Heart right ventricle (tissue), 16 donors: ENCODE measurements at places on chromosomes 6 and 20.

- no peak for DNase-seq
These were observed 255.3 kb upstream of the GJE1 start for GRCh38 chr6:141877275-141877983.

DNA sequence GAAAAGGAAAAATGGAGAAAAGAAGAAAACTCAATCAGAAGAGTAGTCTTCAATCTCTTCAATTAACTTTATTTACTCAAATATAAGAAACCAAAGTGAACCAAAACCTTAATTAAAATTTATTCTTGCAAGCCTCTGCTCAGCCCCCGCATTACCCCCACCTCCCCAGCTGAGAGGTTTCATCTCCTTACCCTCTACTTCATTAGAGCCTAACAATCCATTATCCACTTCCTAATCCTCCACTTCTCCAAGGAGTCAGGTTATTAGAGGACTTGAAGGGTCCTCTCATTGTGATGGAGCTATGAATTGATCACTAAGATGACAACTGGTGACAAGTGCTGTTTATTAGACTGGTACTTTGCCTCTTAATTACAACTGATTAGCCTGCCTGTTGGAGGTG, 956.5 kb downstream of the TFAP2A start:
- no peak for DNase-seq

GRCh38 chr20:36342331-36343120, 36.4 kb downstream of the DLGAP4 start:
- no peak for DNase-seq

GRCh38 chr6:134936931-134937330, 13.0 kb downstream of the ALDH8A1 start:
- no peak for DNase-seq

DNA sequence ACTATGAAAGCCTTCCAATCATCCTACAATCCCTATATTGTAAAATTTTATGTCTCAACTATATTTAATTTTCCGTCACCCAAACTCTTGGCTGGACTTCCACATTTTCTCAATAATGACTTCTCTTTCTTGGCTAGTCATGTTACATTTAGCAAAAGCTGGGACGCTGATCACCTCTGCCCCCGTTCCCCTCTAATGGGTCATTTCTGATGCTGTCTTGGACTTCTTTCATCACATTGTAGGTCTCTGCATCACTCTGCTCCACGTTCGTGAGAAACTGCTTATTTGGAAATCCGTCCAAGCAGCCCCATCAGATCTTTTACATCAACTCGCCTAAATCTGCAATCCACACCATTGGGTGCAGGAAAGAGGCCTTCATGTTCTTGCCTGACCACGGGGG, 203.8 kb downstream of the MYLK4 start:
- no peak for DNase-seq

DNA sequence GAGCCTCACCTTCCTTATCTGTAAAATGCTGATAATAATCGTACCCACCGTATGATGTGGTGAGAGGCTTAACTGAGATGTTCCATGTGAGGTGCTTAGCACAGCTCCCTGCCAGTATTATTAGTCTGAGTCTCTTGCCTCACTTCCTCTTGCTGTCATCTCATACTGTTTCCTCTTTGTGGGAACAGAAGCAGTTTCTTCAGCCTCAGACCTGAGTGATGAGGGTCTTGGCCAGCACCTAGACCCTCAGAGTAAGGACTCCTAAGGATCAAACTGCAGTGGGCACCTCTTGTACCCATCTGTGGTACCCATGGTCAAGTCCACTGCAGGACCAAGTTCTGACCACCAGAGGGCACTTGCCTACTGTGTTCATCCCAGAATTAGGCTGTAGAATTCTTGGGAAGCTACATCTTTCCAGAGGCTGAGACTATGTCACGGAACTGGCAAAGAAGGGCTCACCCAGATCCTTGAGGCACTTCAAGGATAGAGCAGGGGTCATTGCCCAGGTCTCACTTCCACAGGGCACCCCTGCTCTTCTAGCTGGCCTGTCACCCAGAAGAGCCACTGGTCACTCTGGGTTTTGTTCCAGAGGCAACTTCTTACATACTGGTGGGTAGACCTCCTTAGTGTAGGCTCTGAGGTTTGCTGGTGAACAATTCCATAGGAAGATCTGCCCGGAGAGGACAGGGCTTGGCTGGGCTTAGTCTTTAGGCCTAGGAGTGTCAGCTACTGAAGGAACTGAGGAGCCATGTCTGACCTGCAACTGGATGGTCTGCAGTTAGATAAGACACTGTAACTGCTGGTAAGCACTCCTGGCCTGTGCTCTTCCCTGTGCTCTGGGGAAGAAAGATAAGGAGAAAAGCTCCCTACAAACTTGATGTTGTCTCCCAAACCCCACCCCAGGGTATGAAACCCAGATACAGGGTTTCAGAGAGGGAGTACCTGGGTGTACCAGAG, 20.6 kb upstream of the SGK2 start:
- DNase-seq: peak; percentile 61

GRCh38 chr20:51346686-51347485, 195.6 kb downstream of the NFATC2 start:
- DNase-seq: no peak

DNA sequence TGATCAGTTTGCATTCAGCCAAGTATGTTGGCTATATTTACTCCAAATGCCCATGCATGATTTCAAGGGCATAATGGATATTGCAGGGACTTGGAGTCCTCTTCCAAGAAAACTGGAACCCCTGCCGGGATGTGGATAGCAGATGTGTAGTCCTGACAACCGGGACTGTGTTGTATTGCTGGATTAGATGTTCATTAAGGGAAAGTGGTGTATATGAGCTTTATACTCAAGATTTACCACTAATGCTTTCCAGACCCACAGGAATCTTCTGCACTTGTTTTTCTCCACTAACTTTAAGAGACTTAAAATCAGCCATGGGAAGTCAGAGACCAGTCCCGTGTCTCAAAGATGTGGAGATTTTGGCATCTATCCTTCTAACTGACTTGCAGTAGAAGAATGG, 770.9 kb downstream of the HDGFL1 start:
- DNase-seq: no peak

DNA sequence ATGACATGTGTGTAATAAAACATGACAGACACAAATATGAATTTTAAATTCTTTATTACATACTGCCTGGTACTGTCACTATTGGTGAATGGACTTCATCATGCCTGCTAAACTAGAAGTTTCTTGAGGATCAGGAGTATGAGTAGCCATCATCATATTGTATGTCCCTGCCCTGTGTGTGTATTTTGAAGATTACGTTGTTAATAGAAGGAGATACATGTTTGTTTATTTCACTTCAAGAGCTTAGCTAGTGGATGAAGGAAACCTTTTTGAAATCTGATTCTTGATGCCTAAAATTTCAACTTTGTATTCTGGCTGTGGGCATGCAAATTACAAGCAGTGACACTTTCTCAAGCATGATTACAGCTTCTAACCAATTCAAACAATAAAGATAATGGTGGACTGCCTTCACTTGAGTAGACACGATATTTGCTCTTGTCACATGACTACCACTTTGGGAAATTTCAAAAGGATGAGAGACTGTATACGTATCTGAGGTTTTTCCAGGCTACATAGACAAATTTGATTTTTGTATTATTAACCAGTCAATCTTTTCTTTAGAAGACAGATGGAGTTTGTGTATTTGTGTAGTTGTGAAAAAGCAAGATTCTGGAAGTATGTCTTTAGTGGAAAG, 3.5 kb downstream of the TBPL1 start:
- DNase-seq: no peak

- no peak for DNase-seq
These were observed 10.9 kb upstream of the BCKDHB start for GRCh38 chr6:80095600-80095999.

- DNase-seq: no peak
These were observed 33.8 kb downstream of the CD40 start for GRCh38 chr20:46151936-46152335.

DNA sequence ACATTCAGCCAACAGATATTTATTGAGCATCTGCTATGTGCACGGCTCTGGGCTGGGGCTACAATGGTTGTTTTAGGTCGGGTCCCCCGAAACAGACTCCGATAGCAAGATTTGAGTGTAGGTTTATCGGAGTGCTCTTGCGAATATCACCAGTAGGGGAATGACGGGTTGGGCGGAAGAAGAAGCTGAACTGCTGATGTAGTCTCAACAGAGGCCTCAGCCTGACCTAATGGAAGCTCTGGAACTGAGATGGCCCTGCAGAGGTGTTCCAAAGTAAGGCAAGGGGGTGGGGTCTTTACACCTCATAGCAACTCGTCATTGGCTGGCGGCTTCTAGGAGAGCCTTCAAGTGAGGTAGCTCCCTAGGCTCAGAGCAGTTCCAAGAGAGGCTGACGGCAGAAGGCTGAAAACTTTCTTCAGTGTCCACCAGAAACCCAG, 1.1 kb downstream of the L3MBTL1 start:
- DNase-seq: no peak

DNA sequence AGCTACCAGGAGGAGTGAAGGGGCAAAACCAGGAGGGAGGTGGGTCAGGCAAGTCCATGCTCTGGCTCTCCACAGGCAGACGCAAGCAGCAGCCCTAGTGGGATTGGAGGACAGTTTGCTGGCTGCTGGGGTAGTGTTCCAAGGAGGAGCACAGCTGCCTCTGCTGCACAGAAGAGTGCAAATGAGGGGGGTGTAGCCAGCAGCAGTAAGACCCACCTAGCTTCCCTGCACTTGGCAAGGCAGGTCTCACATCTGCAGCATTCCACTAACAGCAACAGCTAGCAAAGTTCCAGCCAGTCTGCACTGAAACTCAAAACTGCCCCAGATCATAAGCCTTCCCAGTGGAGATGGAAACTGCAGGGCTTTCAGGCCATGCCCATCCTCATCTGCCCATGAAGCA, 405.0 kb downstream of the UTRN start:
- DNase-seq: no peak

- DNase-seq: no peak
These were observed 8.9 kb downstream of the GFOD1 start for GRCh38 chr6:13478525-13478966.

GRCh38 chr6:6640926-6641325, 52.4 kb downstream of the LY86 start:
- no peak for DNase-seq

DNA sequence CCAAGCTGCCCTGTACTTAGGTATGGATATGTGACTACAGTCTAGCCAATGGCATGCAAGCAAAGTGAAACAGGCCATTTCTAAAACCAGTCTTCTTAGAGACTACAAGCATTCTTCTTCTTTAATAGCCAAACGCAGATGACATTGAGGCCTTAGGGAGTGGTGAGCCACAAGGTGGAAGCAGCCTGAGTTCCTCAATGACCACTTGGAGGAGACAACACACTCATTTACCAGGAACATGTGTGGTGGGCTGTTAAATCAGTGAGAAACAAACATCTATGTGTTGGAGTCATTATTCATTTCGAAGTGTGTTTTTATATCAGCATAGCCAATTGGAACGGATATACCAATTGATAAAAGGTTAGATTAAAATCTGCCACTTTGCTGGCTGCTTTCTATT, 122.0 kb downstream of the GFRAL start:
- DNase-seq: no peak

DNA sequence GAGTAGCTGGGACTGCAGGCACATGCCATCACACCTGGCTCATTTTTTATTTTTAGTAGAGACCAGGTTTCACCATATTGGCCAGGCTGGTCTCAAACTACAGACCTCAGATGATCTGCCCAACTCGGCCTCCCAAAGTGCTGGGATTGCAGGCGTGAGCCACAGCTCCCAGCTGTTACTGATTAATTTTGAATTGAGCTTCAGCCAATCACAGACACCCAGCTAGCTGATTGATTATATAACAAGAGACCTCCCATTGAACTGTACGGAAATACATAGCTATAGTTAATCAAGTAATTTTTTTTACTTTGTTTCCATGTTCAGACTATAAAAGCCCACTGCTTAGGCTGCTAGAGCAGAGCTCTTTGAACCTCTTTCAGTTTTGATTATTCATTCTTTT, 31.6 kb downstream of the PKIB start:
- no peak for DNase-seq

GRCh38 chr20:24880356-24880755, 68.7 kb upstream of the CST7 start:
- no peak for DNase-seq

DNA sequence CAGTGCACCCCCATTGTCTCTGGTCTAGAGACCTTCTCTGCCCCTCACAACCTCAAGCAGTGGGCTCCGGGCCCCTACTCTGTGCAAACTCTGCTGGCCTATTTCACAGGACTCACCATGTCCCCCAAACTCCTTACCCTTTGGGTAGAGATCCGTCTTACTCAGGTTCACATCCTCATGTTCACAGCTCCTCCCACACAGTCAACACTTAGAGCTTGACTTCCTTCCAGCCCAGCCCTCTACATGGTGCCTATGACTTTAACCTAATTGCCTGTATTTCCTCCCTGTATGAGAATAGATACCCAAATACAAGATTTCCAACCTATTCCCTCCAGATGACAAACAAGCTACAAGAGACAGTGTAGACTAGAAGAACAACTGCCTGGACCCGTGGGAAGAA, 528.6 kb upstream of the JARID2 start:
- DNase-seq: no peak

DNA sequence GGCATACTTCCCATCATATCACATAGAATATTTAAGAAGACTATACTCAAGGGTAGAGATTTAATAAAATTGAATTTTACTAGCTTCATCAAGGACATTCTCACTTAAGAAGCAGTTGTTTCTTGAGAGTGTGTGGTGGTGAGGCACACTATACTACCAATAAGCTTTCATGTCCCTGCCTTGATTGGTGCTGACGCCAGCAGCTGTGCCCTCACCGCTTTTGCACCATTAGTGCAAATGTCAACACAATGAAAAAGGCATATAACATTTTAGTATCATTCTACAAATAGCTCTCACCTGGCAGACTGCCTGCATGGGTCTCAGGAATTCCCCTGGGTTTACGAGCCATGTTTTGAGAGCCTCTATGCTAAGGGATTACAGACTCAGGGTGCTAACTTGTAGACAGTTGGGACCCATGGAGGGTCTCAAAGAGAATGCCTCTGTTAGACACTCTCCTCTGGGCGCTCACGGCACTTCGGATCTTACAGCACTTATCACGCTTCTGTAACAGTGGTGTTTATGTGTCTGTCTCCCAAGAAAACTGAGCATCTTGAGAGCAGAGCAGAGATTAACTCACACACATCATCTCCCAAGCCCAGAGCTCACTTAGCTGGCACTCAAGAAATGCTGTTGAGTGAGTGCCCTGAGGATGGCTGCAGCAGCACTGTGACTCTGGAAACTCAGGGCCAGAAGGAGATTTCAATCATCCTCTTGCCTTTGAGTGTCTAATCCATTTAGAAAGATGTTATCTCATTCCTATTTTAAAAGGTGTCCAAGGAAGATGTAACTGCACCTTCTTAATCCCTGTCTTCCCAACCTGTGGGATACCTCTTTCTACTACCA, 143.3 kb upstream of the GPR6 start:
- DNase-seq: no peak

- no peak for DNase-seq
These were observed 421.8 kb upstream of the SLC35B3 start for GRCh38 chr6:8857160-8857559.

- no peak for DNase-seq
These were observed 40.4 kb upstream of the EMILIN3 start for GRCh38 chr20:41406896-41407444.

GRCh38 chr20:32763202-32764004, 1.2 kb downstream of the DNMT3B start:
- DNase-seq: no peak
